ENCODE measurements at places on chromosomes 13 and 19.
A peak's percentile ranks its signal among the peaks of the same experiment; 100 is the strongest.

DNA sequence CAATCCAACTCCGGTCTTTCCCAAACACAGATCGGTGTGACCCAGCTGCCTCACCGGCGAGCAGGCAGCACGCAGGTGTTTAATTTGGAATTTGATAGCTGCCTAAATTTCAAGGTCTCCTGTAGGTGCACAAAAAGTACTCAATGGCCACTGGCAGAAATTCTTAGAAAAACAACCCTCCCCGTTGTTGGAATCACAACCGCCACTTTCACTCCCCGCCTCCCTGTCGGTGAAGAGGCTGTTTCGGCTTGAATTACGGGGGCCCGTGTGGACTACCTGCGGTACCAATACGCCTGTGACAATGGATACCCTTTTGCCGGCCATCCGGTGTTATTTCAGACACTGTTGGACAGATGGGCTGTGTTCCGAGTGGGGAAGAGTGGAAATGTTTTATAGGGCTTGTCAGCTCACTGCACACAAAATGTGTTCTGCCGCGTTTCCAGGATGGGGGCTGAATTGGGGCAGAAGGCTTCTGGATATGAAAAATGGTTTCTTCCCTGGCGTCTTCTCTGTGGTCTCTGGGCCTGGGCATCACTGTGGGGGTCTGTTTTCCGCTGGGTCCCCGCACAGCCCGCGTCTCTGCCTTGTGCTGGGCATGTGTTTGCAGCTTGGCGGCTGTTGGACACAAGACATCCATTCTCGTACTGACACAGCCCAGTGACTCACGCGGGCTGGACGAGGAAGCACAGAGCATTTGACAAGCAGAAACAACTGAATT, 45.4 kb downstream of the ZIC5 start:
- DNase-seq = no peak

DNA sequence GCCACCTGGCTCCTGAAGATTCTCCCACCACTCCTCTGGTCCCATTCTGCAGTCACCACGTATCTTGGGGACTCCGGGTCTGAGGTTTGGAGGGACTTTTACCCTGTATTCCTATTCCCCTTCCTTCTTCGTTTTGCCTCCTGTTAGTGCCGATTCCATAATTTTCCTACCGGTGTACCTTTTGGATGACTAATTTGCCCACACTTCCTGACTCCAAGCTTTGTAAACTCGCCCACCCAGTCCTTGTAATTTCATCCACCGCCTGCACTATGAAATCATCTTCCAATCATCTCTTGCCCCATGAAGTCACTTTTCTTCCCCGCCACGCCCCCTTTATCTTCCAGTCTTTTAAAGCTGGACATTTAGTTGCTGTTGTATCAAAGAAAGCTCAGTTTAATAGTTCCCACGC, 572 bp downstream of the UCHL3 start:
- no peak for DNase-seq

DNA sequence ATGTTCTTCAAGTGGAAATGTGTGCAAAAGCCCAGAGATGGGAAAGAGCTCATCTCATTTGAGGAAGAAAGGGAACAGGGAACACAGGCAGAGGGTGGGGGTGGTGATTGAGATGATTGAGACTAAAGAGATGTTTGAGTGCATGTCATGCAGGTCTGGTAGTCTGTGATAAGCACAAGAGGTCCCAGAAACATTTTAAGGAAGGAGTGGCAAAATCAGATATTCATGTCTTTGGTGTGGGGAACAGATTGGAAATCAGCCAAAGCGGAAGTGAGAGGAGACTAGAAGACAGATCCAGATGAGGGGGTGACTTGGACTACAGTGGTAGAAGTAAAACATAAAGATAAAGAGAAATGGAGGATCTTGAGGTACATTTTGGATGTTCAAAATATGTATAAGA, 39.4 kb upstream of the DACH1 start:
- DNase-seq = no peak

GRCh38 chr19:18730885-18731513, 47.5 kb downstream of the CRTC1 start:
- DNase-seq = no peak

DNA sequence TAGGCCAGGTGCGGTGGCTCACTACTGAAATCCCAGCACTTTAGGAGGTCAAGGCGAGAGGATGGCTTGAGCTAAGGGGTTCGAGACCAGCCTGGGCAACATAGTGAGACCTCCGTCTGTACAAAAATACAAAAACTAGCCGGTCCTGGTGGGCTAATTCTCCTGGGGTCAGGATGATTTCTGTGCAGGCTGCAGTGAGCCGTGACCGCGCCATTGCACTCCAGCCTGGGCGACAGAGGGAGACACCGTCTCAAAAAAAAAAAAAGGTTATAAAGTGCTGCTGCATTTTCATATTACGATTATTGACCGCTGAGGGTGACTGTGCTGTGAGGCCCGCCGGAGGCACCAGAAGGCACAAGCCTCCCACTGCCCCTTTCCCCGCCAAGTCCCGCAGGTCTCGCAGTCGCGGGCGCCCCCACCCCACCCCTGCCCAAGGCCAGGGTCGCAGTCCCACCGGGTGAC, 477 bp upstream of the PLEKHF1 start:
- no peak for DNase-seq

DNA sequence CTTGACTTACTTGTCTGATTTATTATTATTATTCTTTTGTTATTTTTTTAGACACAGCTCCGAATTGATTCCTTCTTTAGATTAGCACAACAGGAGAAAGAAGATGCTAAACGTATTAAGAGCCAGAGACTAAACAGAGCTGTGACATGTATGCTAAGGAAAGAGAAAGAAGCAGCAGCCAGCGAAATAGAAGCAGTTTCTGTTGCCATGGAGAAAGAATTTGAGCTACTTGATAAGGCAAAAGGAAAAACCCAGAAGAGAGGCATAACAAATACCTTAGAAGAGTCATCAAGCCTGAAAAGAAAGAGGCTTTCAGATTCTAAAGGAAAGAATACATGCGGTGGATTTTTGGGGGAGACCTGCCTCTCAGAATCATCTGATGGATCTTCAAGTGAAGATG, 29.4 kb downstream of the ERCC5 start:
- DNase-seq = no peak

DNA sequence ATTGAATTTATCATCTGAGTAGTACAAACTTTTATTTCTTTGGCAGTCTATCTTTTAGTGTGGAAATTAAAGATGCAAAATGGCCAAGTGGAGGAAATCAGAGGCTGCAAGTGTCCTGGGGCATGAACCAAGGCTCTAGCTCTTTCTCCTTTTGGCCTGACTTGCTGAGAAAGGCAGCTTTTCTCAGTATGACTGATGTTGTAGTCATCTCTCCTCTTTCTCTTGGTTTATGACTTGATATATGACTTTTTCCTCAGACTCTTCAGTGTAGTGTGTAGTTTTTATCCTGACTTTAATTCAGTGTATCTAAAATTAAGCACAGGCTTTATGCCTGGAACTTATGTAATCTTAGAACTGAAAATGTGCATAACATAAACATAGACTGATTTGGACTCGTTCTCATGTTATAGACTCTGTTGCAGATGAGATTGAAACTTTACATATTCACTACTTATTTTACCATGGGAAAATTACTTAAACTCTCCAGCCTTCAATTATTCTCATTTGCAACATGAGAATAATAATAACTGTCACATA, 65.7 kb downstream of the SLITRK5 start:
- no peak for DNase-seq

DNA sequence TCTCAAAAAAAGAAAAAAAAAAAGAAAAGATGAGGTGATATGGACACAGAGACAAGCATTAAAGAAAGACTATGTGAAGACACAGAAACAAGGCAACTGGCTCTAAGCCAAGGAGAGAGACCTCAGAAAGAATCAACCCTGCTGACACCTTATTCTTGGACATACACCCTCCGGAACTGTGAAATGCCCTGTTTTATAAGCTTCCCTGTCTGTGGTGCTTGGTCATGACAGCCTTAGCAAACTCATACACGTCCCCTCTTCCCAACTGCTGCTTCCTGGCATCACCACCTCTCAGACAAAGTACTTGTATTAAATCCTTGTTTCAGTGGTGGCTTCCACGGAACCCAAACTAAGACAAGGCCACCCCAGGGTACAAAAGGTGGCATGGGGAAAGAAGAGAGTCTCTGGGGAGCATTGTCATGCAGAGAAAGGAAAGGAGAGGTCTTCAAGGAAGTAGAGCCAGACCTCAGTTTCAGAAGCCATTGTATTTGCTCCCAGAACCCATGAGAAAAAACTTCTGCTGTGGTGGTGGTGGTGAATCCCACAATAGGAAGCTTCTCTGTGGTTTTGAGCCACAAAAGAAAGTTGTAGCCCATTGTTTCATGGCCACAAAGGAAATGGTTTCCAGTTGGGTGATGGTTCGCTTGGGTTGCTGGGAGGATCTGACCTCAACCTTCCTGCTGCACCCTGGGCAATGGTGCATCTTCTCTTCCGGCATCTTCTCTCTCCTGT, 16.3 kb upstream of the TSPAN16 start:
- no peak for DNase-seq

GRCh38 chr19:14361824-14362223, 19.4 kb upstream of the ADGRE5 start:
- DNase-seq = peak; percentile 84

GRCh38 chr13:28117689-28118377, 17.5 kb upstream of the FLT3 start:
- DNase-seq = peak; percentile 60

DNA sequence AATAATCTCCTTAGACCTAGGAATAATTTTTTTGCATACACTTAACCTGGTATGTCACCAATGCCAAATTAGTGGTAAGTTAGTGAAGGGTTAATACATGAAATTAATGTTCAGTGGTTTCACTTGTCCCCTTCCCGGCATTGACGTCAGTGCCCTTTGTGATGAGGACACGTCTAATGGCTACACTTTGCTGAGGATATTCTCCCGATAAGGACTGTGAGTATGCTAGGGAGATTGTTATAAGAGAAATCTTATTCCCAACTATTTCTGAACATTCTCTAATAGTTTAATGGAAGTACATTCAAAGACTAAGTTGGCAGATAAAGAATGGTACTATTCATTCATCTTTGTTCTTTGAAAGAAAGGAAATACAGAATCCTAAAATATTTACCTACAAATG, 102.4 kb downstream of the TNFRSF19 start:
- DNase-seq = no peak

- DNase-seq = peak; percentile 95
Measured at GRCh38 chr19:32651729-32652140, 23.2 kb downstream of the ANKRD27 start.

DNA sequence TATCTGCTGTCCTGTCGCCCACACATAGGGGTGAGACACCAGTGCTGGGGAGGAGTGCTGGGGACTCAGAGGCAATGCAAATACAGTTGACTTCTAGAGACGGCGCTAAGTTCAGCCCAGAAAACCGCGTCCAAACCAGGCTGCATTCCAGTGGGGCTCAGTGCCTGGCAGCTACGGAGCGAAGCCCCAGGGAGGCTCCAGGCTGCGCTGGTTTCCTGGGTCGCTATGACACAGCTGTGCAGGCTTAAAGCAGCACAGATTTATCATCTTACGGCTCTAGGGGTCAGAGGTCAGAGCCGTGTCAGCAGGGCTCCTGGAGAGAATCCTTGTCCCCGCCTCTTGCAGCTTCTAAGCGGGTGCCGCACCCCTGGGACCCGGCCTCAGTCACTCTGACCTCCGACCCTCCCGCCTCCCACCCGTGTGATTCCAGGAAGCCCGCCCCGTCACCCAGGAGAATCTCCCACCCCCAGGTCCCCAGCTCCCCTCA, 61.6 kb downstream of the ANKRD10 start:
- peak; percentile 89 for DNase-seq

DNA sequence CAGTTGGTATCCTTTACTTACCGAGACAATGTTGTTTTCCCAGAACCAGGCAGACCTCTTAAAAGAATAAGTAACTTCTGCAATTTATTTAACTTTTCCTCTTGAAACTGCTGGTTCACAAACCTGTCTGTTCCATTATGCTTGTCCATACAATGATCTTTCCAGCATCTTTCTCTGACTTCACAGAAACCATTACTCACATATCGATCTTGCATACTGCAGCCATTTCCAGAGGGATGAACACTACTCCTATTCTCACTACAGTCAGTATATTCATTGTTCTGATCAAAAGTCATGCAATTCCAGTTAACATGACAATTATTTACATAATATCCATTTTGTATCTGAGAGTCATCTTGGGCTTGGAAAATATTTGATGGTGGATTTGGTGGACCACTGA, 2.8 kb downstream of the N4BP2L2 start:
- no peak for DNase-seq

GRCh38 chr19:17283504-17283996, 1.8 kb downstream of the ANKLE1 start:
- DNase-seq = no peak

GRCh38 chr13:113916330-113916815, 52.5 kb upstream of the GAS6 start:
- DNase-seq = no peak

DNA sequence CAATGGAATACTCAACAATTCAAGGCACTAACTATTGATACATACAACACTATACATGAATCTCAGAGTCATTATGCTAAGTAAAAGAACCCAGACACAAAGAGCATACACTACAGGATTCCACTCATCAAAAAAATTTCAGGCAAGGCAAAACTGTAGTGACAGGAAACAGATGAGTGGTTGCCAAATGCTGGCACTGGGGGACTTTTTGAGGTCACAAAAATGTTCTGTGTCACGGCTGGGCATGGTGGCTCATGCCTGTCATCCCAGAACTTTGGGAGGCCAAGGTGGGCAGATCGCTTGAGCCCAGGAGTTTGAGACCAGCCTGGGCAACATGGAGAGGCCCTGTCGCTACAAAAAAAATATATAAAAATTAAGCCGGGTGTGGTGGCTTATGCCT, 129.4 kb downstream of the KL start:
- no peak for DNase-seq

DNA sequence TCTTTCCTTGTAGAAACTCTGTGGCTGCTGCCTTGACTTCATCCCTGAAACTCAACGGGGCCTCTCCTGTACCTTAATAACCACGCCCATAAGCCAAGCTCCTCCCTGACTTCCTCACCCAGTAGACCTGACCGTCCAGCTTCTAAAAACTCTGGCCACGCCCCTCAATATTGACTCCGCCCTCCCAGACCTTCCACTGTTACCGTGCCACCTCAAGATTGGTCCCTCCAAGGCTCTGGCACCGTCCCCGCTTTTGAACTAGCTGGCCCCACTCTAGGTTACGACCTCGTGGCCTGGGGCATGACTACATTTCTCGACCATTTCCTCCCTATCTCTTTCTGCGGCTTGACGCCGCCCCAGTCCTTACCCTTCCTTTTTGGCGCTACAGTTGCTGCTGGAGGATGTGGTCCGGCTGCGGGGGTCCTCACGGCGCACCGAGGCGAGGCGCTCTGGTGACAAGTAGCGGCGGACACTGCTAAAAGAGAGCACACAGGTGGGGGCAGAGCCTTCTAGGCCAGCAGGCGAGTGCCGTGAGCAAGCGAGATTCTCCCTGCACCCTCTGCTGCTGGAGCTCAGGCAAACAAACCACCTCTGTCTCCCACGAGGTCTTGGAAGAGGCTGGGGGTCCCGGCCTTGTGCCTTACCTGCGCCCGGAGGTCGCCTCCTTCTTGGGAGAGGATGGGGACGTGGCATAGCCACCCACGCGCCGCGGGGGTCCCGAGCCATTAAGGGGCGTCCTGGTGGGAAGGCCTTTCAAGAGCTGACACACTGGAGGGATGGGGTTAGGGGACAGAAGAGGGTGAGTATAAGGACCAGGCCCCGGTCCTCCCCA, 2.3 kb upstream of the EML2 start:
- peak; percentile 98 for DNase-seq

- DNase-seq = no peak
Measured at GRCh38 chr13:107553838-107554237, 661.5 kb downstream of the LIG4 start.

- peak; percentile 18 for DNase-seq
Measured at GRCh38 chr13:104534847-104535246, 1468.6 kb upstream of the SLC10A2 start.

Measured in ELF-1 (cell line).